ENCODE measurements at places on chromosomes 3 and 15.

- peak; percentile 11 for DNase-seq
Observed at GRCh38 chr15:45550436-45550835, 27.9 kb upstream of the SLC30A4 start.

- no peak for DNase-seq
Observed at GRCh38 chr3:119470866-119471265, 2.1 kb downstream of the POGLUT1 start.

DNA sequence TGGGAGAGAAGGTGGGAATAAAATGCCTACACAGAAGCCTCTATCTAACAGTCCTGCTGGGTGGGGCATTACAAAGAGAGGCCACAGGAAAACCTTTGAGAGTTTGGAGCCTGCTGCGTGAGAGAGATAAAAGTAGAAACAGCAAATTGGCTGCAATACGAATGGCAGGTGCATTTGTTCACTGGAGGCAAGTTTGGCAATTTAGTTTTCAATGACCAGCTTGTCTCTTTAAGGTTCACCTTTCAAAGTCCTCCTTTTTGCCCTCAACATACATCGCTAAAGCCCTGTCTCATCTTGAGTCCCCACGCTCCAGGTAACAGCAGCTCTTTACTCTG is 405.7 kb downstream of the LSAMP start:
- no peak for DNase-seq

GRCh38 chr3:178982137-178982536 is 89.5 kb downstream of the ZMAT3 start:
- DNase-seq, result no peak

DNA sequence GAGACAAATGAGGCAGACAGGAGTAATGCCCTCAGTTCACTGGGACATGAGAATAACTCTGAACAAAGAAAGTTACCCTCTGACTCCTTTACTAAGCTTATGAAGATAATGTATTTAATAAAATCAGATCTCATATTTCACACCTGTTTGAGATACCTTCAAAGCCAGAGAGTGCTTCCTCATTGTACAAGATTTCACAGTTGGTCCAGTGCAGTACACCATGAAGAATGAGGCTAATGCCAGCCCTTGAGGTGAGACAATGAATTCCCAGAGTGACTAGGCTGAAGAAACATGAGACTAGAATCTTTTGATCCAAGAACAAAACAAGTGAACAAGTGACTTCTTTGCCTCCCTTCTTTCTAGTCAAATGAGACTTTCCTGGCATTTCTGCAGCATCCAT is 1133.8 kb downstream of the TUSC7 start:
- DNase-seq, result no peak

- no peak for DNase-seq
Observed at GRCh38 chr15:85024509-85025336, 43.1 kb downstream of the PDE8A start.

DNA sequence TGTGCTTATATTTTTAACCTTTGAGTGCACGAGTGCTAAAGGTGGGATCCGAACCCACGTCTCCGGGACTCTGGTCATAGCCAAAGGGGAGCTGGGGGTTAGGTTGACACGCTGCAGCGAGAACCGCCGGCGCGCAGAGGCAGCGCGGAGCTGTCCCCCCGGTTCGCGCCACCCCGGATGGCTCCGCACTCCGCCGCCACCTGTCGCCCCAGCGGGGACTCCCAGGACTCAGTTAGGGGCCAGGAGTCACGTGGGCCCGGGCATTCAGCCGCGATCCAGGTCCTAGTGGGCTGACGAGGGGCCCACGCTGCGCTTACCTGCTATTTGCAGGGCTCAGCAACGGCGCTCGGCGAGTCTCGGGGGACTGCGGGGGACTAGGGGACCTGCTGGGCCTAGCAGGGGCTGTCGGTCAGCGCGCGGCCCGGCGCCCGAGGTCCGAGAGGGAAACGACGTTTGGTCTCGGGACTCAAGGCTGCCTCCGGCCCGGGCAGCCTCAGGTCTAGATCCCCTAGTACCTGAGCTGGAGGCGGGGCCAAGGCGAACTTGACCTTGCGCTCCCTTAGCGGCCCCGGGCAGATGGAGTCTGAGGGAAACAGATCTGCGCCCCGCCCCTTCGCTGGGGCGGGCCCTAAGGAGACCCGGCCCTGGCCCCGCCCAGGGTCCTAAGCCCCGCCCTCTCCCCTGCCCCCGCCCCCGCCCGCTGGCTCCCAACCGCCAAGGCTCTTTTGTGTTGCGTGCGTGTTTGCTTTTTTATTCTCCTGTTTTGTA is at the start of gene NMNAT3:
NMNAT3 (minus strand) TSS at position 585 of the 768 bp plus-strand sequence. CDS start 50,248 bp downstream, outside the sequence.
- no peak for DNase-seq

DNA sequence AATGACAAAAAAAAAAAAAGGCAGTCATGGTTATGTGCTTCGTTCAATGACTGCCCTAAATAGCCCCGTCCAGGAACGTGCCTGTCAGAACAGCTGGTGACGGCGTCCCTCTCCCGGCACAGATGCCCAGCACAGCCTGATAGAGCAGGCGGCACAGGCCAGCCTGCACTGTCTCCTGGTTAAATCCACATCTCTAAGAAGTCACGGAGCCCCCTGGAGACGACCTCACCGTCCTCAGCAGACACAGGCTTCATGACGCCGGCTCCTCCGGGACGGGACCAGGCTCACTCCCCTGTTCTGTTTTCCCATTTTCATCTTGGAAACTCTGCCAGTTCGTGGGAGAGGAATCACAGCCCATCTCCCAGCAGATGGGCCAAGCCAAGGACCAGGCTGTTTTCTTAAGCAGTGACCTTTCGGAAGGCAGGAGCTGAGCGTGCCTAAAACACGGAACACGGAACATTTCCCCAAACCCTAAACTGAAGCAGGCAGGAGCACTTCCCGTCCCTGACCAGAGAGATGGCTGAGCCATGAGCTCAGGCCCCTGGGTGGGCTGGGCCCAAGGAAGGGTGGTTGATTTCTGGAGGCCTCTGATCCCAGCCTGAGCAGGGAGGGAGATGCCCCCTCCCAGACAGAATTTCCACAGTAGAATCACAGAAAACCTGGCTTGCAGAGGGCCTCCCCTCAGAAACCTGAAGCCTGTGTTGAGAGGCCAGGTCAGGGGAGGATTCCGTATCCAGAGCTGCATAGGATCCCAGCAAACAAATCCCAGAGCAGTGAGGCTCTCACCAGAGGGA is 35.9 kb downstream of the ADCY5 start:
- DNase-seq, result no peak

- no peak for DNase-seq
Observed at GRCh38 chr3:43388915-43389314, 102.6 kb downstream of the SNRK start.

GRCh38 chr15:70714015-70714414 is 49.3 kb downstream of the UACA start:
- no peak for DNase-seq

DNA sequence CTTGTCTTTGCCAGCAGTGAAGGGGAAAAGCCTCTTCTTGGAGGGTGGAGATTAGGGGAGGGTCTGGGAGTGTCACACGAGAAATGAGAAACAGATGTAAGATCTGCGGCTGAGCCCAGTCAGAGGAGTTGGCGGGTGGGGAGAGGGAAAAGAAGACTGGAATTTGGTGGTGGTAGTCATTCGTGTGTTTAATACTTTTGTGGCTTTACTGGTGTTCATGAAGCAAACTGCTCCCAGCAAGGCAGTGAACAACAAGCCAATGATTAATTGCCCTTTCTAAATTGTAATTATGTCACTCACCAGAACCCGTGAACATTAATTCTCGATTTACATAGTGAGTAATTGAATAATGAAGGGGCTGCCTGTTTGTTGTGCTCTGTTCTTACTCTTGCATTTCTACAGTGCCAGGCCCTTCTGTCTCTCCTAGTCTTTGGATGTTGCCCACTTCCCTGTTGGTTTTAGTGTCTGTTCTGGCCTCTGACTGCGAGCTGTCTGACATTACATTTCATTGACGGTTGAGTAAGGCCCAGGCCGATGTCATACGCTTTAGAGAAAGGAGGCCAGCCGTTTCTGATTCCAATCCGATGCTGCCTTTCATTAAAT is 78.0 kb downstream of the CHCHD6 start:
- peak; percentile 81 for DNase-seq

DNA sequence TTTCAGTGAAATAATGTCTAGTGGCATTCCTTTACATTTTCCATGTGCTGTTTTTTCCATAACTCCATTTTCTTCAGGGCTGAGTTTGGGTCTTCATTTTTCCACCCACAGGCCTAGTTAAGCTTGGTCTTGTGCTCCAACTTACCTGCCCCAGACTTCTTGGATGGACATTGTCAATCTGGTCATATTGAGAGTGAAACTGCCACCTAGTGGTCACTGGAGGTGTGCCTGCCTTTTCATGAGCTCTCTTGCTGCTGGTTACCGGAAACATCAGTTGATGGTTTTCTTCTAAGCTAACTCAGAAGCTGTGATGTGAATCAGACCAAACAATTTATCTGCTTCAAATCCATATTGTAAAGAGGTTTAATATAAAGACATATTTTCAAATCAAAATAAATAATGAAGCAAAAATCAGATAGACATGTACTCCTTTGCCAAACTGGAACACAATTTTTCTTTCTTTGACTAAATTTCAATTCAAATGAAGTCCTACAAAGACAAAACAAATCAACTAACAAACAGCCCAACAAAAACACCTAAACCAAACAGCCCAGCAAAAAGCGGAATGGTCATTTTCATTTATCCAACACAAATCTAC is 135.1 kb upstream of the RASGRP1 start:
- no peak for DNase-seq

DNA sequence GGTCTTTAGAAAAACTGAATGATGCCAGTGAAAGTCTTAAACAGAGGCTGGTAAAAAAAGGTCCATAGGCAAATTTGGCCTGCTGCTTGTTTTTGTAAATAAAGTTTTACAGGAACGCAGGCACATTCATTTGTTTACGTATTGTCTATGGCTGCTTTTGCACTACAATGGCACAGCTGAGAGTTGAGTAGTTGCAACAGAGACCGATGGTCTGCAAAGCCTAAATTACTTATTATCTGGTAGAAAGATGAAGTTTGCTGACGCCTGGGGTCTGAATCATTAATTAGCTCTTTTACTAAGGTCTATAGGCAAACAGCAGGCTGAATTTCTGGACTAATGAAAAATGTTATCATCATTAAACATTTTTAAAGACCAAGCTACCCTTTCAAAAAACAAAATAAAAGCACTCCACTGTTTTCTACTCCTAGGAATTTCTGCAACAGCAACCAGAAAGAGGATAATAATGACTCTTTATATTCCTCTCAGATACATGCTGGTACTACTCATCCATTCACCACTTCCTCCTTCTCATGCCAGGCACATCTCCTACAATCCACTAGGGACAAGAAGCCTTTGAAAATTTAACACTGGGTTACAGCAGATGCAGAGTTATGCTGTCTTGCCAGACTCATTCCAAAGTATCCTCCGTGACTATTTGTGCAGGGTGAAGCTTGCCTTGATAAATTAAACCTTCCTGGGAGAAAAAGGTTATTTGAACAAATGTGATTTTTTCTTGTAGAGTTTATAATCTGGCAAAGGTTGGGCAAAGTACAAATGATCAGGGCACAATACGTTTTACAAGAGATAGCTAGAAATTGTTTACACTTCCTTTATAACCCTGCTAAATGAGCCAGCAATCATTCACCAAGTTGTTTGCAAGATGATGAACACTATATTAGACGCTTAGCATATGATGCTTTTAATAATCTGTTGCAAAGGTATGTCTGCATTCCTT is 6.0 kb downstream of the GATM start:
- no peak for DNase-seq

GRCh38 chr3:172241405-172241804 is 202.0 kb downstream of the FNDC3B start:
- no peak for DNase-seq

GRCh38 chr3:11288021-11288491 is 15.9 kb downstream of the ATG7 start:
- DNase-seq, result peak; percentile 27

DNA sequence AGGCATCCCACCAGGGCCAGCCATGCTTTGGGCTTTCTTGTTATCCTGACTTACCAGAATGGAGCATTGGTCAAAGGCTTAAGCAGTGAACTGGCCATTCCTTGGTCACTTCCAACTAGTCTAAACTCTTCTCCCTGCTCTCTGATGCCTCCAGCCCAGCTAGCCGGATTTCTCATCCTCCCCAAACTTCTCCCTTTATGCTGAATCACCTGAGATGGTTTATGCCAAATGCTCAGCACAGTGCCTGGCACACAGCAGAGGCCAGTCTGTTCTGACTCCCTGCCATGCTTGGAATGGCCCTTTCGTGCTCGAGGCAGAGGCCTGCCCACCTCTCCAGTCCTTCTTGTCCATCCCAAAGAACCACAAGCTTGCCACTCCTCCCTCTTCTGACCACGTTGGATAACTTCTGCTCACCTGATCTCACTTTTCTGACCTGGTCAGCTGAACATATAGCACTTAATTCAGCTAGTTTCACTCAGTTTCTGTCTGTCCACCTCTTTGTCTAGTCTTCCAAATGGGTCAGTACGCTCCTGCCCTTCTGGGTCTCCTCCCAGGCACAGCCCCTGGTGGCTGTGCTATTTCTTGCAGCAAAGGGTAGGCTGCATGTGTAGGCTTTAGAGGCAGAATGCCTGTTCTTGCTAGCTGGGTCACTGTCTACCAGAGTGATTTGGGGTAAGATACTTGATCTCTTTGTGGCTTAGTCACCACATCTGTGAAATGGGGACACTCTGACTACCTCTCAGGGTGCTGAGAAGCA is 2.2 kb upstream of the RBP1 start:
- DNase-seq, result no peak

DNA sequence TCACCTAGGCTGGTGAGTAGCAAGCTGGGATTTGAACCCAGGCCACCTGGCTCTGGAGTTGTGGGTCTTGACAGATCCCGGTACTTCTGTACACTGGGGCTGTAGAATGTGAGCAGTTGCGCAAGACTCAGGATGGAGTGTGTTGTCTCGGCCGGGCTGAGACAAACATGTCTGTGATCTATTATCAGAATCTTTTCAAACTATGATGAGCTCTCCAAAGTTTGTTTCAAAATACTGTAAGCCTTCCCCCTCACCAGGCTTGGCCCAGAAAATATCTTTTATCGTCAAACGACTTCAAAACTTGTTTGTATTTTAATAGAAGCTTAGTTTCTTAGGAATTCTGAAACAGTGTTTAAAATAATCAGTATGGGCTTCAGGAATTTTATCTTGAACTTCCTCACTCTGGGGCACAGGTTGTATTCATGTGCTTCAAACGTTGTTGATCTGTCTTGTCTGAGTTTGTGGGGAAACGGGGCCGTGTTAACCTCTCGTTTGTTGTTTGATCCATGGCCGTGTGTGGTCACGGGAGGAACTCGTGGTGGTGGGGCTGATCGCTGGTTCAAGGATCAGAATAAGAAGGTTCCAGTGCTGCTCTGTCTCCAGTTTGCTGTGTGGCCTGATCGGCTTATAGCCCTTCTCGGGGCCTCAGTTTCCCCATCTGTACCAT is 40.3 kb upstream of the TFRC start:
- no peak for DNase-seq
